ENCODE measurements at places on chromosomes 7 and 10.

DNA sequence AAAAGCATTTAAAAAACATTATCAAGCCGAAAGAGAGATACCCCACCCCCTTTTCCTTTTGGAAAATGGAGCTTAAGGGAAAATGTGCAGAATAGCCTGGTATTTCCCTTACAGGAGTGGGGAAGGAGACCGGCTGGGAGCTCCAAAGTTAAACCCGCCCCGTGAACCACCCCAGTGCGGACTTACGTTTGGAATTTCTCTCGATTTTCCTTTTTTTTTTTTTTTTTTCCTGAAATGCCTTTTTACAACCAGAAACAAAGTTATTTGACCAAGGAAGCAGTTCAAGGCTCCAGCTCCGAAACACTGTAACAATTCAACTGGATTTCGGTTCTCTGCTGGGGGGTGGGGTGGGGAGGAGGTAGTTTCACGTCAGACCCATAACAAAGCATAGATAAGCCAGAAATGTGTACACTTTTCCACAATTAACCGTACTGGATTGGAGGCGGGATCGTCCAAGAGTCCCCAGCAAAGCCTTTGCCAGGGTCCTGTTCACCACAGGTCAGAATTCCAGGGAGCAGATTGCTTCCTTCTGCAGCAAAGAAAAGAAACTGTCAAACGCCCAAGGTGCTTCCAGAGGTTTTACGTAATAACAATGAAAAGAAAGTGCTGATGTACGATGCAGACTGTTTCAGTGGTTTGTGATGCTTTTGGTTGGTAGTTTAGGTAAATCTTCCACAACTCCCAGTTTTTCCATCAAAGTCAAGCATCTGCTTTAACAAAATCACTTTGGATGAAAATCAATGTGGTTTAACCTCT is 6.7 kb downstream of the SKIDA1 start:
- peaks cover 66% of the 10 kb centered on the region for H3K27me3 ChIP-seq
- DNase-seq: no peak
- no peaks in the 10 kb centered on the region for H3K36me3 ChIP-seq
- peak overlapping the region; percentile 78 for H3K4me3 ChIP-seq
- H3K27ac ChIP-seq: no peak overlapping the region

- peak overlapping the region; percentile 51 for H3K27ac ChIP-seq
- H3K27me3 ChIP-seq: no peaks in the 10 kb centered on the region
- no peak overlapping the region for H3K4me3 ChIP-seq
- peaks cover 90% of the 10 kb centered on the region for H3K4me1 ChIP-seq
- DNase-seq: no peak
Measured at GRCh38 chr10:131975003-131975402, 6.7 kb downstream of the BNIP3 start.

DNA sequence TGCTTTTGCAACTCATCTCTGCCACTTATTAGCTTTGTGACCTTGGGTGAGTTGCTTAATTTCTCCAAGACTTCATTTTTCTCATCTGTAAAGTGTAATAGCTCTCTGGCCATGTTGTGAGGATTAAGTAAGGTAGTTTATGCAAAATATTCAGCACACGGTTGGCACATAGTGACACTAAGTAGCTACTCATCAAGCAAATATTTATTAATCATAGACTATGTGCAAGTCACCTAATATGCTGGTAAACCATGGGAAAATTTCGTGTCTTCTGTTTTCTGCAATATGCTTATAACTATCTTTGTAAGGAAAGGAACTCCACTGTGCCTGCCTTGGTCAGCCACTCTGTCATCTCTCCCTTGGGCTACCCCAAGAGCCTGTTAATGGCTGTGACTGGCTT is 50.3 kb upstream of the EGR2 start:
- H3K36me3 ChIP-seq: peaks cover 1% of the 10 kb centered on the region
- DNase-seq: no peak
- peaks cover 7% of the 10 kb centered on the region for H3K27me3 ChIP-seq
- peaks cover 35% of the 10 kb centered on the region for H3K4me1 ChIP-seq
- H3K27ac ChIP-seq: no peak overlapping the region
- H3K4me3 ChIP-seq: no peak overlapping the region

GRCh38 chr7:79425665-79426064 is 27.8 kb downstream of the MAGI2 start:
- H3K27me3 ChIP-seq: no peaks in the 10 kb centered on the region
- DNase-seq: no peak
- H3K4me3 ChIP-seq: no peak overlapping the region
- no peak overlapping the region for H3K27ac ChIP-seq
- H3K36me3 ChIP-seq: no peaks in the 10 kb centered on the region

DNA sequence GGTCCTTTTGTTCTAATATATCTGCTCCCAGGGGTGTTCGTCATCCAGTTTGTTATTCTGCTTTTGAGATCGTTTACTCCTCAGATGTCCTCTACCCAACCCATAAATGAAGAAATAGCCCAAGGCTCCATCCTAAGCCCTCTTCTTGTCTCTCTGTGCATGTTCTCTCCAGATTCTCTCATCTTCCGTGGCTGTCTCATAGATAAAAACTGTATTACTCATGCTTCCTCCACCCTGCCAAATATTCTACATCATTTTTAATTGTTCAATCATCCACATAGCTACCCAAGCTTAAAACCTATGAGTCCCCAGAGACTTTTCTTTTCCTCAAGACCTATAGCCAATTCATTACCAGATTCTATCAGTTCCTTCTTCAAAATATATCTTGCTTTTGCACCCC is 44.9 kb downstream of the CAV1 start:
- H3K27ac ChIP-seq: no peak overlapping the region
- no peaks in the 10 kb centered on the region for H3K36me3 ChIP-seq
- no peak for DNase-seq
- no peak overlapping the region for H3K4me3 ChIP-seq
- H3K27me3 ChIP-seq: peaks cover 16% of the 10 kb centered on the region

Measured in activated CD4-positive, alpha-beta T cell treated with anti-CD3 and anti-CD28 coated beads for 36 hours (primary cell).